ENCODE measurements at places on chromosomes 1 and 21.

GRCh38 chr1:3205815-3206214 is 136.8 kb downstream of the PRDM16 start:
- DNase-seq = no peak

GRCh38 chr1:95113684-95114083 is 3.5 kb upstream of the TLCD4 start:
- no peak for DNase-seq

GRCh38 chr1:229567109-229567868 is 8.8 kb upstream of the ABCB10 start:
- no peak for DNase-seq

DNA sequence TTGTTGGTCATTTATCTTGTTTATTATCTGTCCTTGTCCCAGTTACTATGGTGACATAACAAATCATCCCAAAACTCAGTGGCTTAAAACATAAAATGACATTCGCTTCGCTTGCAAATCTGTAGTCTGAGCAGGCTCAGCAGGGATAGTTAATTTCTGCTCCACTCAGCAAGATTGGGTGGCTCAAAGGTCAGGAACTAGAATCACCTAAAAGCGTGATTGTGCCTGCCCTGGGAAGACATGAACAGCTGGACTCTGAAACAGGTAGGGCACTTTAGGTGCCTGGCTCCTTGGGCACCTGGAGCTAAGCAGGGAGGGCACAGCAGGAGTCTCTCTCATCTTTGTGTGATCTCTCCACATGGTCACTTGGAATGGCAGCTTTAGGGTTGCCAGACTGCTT is 14.7 kb upstream of the TRAF3IP3 start:
- no peak for DNase-seq

DNA sequence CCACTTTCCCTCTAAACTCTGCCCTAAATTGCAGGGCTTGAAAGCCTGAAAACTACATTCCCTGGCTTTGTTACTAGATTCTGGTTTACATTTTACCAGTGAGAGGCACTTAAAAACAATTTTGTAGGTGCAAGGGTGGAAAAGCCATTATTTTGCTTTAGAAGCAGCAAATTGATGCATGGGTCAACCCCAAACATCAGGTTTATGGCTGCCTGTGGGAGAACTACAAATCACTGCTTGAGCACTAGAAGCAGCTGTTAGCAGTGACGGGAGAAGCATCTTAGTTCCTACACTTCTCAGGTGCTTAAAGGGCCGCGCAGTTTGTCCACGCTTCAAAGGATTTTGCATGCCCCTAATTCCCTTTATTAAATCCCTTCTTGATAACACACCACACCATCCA is 417.2 kb downstream of the PCP4 start:
- DNase-seq = no peak

DNA sequence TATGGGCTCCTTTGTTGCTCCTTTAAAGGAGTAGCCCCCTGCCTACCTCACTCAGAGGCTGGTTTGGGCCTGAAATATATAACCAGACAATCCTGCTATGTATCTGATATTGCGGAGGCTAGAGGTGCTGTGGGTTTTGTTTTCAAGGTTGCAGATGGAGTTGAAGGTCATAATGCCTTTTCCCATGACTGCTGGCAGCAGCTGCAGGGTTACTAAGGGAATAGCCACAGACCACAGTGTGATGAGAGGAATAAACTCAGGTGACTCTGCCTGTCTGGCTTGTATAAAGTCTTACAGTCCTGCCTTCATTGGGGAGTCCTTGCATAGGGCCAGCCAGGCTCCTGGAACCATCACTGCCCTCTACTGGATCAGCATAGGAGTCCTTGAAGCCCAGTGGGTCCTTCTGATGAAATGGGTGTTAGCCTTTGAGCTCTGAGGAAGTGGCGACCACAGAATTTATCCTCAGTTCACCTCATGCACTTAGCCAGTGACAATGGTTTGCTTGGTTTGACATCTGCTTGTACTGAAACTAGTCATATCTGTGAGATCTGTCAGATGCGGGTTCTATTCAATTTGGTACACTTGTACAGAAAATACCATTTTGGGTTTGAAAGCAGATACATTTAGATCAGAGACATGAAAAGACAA is 174.4 kb upstream of the HMCN1 start:
- DNase-seq = no peak

- DNase-seq = no peak
These were observed 55.0 kb upstream of the HMCN1 start for GRCh38 chr1:185679220-185679619.

DNA sequence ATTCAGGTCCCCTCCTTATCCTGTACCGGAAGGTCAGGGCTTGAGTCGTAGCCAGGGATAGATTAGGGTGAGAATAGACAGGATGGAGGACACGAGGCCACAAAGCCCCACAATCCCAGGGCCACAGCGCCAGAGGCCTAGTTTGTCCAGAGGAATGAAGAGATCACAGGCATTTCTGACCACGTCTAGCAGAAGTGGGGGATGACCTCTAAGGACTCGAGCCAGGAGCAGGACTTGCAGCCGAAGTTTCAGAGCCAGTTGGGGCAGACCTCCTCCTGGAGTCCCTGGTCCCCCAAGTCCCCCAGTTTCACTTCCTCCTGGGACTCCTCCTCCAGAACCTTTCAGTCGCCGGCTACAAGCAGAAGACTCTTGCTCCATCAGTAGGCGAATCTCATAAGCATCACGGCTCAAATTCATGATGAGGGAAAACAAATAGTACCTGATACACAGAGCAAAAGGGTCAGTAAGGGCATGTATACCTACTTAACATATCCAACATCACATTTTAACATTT is 2.3 kb upstream of the ITGA10 start:
- DNase-seq = no peak

DNA sequence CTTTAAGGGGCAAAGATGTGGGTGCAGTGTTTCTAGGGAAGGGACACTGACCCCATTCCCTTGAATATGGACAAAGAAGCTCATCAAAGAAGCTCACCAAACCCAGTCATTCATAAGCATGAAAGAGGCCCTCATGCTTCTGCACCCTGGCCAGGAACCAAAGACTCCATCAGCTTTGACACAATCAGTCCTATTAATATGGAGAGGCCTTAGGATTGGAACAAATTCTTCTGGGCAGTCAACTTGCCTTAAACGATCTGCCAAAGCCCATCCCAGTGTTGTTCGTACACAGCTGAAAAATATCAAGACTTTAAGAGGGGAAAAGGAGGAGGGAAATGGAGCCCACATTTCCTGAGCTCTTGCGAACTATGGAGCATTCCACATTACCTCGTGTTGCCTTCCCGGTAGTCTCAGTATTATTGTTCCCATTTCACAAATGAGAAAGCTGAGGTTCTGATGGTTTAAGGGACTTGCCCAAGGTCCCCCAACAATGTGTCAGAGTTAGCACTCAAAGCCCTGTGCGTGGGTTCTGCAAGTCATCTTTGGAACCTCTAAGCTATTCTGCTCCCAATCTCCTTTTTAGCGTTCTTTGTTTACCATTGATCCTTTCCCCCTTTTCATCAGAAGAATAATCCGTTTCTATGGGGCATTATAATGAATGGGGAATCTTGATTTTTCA is 161.9 kb downstream of the ZBTB18 start:
- no peak for DNase-seq

DNA sequence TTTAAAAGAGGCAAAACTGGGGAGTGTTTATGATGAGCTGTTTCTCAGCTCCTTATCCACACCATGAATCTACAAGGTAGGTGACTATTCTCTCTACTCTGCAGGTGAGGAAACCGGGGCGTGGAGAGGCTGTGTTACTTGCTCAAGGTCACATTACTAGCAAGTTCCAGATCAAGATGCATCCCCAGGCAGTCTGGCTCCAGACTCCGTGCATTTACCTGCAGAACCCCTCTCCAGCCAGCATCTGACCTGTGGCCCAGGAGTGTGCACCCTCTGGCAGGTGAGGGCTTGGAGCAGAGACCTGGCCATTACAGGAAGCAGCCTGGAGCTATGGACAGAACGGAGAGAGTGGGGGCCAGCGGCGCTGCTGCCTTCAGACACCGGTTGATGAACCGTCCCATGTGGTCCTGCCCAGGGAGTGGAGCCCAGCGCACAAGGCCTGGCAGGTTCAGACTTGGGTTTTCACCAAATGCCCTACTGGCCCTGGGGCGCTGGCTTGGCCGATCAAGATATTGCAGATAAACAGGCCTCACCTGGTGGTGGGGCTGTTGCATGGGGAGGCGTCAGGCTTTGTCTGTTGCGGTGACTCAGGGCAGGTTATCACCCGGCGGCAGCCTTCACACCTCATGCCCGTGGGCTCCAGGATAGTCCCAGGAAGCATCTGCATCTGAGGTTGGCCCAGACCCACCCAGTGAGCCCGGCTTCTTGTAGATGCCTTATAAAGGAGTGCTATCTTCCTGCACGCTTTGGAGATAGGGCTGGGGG is 29.2 kb upstream of the WNT4 start:
- DNase-seq = no peak

GRCh38 chr1:230153641-230154296 is 86.7 kb downstream of the GALNT2 start:
- DNase-seq = no peak

GRCh38 chr1:109764561-109765482 is 1.1 kb upstream of the EPS8L3 start:
- DNase-seq = no peak

DNA sequence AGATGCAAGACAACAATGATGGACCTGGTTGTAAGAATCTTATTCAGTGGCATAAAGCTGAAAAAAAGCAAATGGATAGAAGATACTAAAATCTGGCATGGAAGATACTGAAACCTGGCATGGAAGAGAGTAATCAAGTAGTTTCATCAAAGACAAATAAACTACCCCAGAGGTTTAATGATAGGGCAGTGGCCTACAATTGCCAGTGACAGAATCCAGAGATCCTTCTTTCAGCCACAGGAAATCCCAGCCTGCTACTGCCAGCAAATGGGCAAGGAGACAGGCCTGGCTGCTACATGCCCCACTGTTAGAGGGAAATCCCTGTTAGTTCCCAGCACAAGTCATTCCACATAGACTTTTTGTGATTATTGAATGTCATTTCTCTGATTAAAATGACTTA is 409.4 kb downstream of the VAV3 start:
- no peak for DNase-seq

GRCh38 chr1:11214698-11215380 is 25.7 kb downstream of the ANGPTL7 start:
- DNase-seq = no peak

- no peak for DNase-seq
These were observed 18.2 kb upstream of the IFI6 start for GRCh38 chr1:27690183-27690582.

GRCh38 chr1:88979749-88980116 is 12.7 kb downstream of the KYAT3 start:
- DNase-seq = no peak

DNA sequence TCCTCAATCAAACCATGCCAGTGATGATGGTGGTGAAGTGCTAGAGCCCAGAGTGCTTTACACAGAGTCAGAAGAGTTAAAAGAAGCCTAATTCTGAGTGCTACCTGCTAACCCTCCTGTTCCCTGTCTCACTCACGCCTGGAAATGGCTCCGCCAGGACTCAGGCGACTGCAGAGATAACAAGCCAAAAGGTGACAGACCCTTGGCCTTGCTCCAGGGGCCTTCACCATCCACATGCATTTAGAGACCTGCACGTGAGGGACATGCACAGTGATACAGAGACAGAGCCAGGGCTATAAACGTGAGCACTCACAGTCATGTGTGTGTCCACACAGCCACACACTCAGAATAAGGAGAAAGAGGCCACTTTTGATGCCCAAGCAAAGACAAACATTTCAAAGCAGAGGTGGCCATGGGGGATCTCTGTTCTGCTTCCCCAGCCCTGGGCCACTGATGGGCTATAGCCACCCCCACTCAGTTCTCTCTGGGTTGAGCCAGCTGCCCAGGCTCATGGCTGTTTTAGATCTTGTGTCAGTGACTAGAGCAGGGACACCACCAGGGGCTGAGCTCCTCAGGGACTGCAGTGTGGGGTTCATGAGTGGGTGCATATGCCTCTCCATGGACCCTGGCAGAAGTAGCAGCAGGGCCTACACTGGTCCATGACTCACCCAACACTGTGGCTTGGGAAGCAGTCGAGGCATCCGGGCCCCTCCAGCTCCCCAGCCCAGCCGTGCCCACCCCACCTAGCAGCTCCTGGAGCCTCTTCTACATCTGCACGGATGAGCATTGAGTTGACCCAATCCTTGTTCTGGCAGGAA is 117.2 kb downstream of the EPHB2 start:
- no peak for DNase-seq

GRCh38 chr1:81023187-81023724 is 777.5 kb upstream of the ADGRL2 start:
- no peak for DNase-seq

GRCh38 chr1:203116091-203116820 is 11.3 kb upstream of the ADORA1 start:
- DNase-seq = no peak

GRCh38 chr21:44996501-44996921 is 56.7 kb downstream of the SLX9 start:
- DNase-seq = no peak

- no peak for DNase-seq
These were observed 44.8 kb downstream of the GIPC2 start for GRCh38 chr1:78090472-78091133.

GRCh38 chr1:42797979-42798378 is 13.2 kb downstream of the TMEM269 start:
- no peak for DNase-seq

GRCh38 chr1:162138112-162138511 is 68.6 kb downstream of the NOS1AP start:
- no peak for DNase-seq

GRCh38 chr21:28482657-28483056 is 510.0 kb downstream of the LTN1 start:
- no peak for DNase-seq

- DNase-seq = no peak
These were observed 536 bp downstream of the HSF2BP start for GRCh38 chr21:43658769-43659135.

DNA sequence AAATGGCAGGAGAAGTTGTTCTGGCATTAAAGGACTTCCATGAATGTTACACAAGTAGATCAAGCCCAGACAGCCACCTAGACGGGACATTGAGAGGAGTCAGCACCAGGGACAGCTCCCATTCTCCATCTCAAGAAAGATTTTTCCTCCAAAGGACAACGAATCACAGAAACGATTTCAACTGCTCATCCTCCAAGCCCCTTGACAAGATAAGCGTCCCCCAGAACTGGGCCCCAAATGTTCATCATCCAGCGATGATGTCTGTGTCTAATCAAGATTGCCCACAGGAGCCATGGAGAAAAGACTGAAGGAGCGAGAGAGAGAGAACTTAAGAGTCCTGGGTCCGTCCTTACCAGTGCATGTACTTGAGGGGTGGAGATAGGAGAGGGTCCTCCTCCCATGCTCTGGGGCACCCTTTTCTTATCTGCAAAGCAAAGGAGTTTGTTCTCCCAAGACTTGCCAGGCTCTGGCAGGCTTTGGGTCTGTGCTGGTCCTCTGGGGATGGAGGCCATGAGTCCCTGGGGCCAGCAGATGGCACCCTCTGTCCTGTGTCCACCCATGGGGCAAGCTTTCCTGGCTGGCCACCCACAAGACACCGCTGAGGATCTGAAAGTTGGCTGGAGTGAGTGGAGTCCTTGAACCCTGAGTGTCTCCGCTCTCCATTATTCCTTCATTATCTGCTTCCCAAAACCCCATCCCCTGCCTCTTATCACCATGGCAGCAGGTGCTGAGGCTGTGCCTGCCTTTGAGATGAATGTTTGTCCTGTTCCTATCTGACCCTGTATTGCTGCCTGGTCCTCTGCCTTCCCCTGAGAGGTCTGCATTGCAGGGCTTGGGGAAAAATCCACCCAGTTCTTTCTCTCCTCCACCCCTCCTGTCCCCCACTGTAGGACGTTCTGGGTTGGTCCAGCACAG is 164.6 kb downstream of the ACTL8 start:
- no peak for DNase-seq

All from stimulated activated CD8-positive, alpha-beta memory T cell treated with anti-CD3 and anti-CD28 coated beads, Interleukin-12 subunit alpha, Interleukin-12 subunit beta, amount 100 ng/mL, for 4 hours (primary cell).